ENCODE measurements at places on chromosomes 7 and 10.

GRCh38 chr10:7275761-7276440 lies 134.9 kb downstream of the SFMBT2 start:
- DNase-seq: no peak

- DNase-seq: no peak
Observed at GRCh38 chr7:71266912-71267311, 135.0 kb downstream of the GALNT17 start.

DNA sequence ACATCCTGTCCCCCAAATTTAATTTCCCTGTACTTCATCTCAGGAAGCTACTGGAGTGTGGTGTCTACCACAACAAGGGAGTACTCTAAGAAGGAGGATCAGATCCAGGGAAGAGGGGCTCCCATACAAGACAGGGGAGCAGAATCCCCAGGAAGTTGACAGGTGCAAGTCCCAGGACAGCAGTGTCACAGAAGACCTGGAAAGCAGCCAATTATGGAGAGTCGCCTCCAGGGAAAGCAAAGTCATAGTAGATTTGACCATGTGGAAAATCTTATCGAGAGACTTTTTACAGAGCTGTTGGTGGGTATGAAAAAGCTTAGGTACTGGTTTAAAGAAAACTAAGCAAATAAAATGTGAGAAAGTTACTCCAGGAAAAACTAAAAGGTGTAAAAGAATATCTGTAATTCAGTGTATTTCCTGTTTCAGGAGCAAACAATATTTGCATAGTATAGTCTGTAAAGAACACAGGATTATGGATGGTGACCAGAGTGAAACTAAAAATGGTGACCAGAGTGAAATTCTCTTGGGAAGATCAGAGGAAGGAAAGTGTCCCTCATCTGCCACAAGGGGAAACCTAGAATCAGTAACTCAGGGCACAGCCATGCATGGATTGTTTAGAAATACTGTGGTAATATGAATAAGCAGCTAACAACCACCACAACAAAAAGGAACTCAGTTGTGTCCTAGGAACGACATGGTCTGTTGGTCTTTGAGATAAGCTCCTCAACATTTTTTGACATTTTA lies 44.5 kb downstream of the LANCL2 start:
- no peak for DNase-seq

- no peak for DNase-seq
Observed at GRCh38 chr10:78541481-78542140, 507.9 kb downstream of the RPS24 start.

DNA sequence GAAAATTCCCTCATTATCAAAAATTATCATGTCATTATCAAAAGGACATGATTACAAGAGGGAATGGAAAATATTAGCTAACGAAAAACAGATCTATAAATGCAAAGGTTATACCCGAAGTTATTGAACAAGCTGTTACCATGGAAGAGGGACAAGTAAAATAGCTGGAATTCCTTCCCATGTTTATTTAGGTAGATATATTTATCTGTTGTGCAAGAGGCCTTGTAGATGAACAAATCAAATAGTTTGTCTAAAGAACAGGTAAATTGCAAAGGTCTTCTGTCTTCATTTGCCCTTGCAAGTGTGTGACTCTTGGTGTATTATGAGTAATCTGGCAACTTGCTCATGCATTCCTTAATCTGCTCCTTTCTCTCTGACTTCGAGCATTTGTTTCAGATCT lies 1170.9 kb downstream of the SORCS1 start:
- DNase-seq: no peak

- DNase-seq: peak; percentile 67
Observed at GRCh38 chr10:121527690-121528089, 70.6 kb downstream of the FGFR2 start.

- peak; percentile 77 for DNase-seq
Observed at GRCh38 chr7:115477193-115477651, 553.3 kb downstream of the TFEC start.

GRCh38 chr7:47283497-47284131 lies 298.3 kb downstream of the TNS3 start:
- DNase-seq: no peak

GRCh38 chr7:78601728-78602127 lies 803.2 kb downstream of the PHTF2 start:
- DNase-seq: no peak

- no peak for DNase-seq
Observed at GRCh38 chr10:121631365-121632029, 33.3 kb upstream of the FGFR2 start.

GRCh38 chr10:119216127-119216526 lies 8.8 kb downstream of the GRK5 start:
- DNase-seq: no peak

- no peak for DNase-seq
Observed at GRCh38 chr7:79590391-79590790, 136.9 kb upstream of the MAGI2 start.

DNA sequence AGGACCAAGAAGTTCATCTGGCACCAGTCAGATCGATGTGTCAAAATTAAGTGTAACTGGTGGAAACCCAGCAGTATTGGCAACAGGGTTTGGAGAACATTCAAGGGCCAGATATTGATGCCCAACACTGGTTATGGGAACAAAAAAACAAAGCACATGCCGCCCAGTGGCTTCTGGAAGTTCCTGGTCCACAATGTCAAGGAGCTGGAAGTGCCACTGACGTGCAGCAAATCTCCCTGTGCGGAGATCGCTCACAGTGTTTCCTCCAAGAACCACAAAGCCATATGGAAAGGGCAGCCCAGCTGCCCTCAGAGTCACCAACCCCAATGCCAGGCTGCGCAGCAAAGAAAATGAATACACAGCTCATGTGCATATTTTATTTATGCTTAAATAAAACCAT lies 10.1 kb upstream of the C7orf33 start:
- no peak for DNase-seq

DNA sequence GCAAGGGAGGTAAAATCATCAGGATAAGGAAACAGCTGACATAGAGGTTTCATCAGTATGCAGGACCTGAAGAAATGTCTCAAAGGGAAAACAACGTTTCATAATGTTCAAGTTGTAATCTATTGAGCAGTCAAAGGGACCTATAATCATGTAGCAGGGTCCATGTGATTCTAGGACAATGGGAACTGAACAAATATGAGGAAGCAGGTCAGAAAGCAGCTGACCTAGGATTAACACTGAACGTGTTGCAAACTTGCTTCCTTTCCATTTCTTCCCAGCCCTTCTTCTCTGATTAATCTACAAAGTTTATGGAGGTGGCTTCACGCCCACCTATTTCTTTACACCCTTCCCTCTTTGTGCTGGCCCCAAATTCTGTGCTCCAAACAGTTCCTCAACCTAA lies 256.9 kb upstream of the AKR1E2 start:
- no peak for DNase-seq

GRCh38 chr7:128383776-128384175 lies 22.3 kb upstream of the PRRT4 start:
- DNase-seq: no peak

DNA sequence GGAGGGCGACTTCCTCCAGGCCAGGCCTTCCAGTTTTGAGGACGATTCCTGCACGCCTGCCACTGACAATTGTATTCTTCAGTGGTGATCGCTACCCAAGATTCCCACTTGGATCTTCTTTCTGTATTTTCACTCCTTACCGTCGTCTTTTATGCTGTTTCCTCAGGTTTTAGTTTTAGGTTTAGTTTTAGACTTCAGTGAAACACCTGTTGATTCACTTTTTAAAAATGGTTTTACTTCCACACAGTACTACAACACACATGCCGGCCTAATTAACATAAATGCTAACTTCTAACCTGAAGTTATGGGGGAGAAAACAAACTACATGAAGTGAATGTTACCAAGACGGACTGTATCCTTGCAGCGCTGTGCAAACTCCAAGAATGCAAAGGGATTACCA lies 530.6 kb upstream of the MGMT start:
- no peak for DNase-seq

DNA sequence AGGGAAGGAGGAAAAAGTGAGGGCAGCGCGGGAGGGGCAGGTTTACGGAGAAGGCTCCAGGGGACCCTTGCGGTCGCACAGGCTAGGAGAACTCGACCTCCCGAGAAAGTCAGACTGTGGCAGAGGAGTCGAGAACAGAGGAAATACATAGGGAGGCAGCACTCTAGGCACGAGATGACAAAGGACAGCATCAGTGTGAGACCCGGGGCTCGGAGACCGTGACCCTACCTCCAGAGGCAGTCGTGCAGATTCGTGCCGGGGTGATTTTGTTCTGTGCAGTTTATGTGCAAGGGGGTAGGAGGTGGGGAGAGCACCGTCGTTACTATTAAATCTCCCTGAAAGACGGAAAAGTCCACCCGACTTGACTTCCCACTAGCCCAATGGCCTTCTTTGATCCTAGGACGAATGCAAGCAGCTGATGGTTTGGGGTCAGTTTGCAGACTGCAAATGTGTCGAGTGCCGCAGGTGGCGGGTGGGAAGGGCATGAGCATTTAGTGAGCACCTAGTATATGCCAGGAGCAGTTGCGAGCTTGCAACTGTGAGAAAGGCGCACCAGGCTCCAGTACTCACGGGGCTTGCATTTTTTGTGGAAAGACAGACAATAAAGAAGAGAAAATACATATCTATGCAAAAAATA lies 674 bp upstream of the OSBPL3 start:
- peak; percentile 44 for DNase-seq

DNA sequence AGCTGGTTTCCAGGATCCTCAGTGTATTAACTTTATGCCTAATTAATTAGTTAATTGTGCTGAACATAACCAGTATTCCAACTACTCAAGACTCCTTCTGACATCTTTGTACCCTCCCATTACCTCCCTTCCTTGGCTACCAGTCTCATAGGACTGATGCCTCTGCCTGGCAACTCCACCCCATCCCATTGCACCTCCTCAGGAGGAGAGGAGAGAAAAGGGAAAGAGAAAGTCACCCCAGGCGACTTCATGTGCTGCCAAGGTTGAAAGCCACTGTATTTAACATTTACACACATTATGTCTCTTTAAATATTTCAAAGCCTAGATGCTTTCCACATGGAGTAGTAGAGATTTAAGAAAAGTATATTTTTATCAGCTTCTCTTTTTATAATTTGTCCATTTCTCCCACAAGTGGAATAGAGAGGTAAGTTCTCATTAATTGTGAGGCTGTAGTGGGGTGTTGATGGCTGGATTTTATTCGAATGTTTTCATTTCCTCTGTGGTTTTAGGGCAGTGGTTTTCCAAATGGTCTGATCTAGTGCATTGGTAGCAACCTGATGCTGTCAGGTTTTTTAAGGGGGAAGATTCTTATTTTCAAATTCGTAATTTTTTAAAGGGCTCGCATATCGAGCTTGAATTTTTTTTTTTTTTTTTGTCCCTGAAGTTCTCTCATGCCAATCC lies 148.0 kb downstream of the BICC1 start:
- no peak for DNase-seq

DNA sequence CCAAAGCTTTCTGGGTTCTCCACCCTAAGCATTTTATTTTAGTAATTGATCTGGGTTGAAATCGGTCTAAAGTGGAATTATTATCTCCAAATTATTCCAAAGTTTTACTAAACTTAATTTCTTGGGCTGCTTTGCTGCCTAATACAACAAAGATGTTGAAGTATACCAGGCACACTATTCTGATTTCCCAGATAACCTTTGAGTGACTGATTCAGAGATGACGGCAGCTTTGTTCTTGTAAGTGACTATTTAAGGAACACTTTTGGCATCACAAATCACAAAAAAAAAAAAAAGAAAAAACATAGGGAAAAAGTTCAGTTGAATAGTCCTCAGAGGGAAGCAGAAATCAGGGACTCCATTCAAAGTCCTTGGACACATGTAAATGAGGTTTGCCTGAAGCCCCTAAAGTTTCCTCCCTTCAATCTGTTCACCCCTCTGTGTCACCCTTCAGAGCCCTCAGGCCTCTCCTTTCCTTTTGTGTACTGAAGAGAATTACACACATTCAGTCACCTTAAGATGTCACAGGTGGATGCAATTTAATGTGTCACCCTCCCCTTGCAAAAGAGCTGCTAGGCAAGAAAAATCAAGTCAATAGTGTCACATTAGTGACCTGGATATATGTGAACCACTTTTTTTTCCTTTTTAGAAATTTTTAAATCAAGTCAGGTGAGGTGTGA lies 81.5 kb downstream of the RTKN2 start:
- no peak for DNase-seq

GRCh38 chr7:64619705-64620104 lies 46.2 kb upstream of the ZNF107 start:
- no peak for DNase-seq

DNA sequence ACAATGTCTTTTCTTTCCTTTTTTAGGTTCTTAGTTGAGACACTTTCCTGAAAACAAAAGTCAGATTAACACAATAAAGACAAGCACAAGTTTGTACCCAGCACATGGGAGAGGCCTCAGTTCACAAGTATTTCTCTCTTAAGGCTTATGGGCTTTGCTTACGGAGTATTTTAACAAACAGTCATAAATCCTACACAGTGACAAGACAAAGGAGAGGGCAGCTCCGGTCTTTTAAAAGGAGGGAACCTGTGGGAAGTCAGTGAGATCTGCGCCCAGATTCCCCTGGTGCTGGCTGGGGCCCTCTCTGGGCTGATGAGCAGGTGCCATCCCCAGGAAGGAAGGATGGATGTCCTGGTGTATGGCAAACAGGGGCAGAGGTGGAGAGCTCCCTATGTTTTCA lies 398.6 kb downstream of the ACTR3B start:
- DNase-seq: peak; percentile 23

DNA sequence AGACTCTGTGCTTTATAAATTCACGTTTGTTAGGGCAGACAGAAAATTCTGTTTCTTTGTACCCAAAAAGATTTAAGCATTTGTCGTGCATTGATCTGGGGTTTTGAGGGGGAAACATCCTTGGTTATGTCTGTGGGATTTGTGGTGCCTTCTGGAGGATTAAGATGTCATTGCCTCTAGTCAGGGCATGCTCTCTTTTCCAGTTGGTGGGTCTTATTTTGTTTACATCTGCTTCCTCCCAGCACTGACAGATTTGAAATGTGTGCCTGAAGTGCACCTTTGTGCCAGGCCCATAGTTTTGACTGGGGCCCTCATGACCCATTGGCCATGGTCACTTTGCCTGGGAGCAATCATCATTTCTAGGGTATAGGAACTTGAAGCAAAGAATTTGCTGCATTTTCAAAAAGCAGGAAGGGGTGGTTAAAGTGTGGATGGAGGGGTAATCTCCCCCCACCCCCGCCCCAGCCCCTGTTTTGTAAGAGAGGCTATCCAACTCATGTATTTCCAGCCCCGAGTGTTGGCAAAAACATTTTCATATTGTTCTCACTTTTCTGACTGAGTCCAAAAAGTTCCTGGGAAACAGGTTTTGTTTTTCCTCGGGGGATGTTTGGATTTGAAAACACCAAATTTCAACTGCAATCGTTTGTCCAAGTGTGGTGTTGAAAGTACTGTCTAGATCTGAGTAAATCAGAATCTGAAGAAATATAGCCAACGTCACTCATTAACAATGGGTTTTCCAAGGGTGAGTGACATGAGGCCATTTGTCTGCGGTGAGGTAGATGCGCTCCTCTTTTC lies 388.2 kb upstream of the GALNT17 start:
- no peak for DNase-seq
